ENCODE measurements at places on chromosomes 1 and 21.

GRCh38 chr1:198942466-198942865, 303.6 kb downstream of the PTPRC start:
- DNase-seq = no peak

DNA sequence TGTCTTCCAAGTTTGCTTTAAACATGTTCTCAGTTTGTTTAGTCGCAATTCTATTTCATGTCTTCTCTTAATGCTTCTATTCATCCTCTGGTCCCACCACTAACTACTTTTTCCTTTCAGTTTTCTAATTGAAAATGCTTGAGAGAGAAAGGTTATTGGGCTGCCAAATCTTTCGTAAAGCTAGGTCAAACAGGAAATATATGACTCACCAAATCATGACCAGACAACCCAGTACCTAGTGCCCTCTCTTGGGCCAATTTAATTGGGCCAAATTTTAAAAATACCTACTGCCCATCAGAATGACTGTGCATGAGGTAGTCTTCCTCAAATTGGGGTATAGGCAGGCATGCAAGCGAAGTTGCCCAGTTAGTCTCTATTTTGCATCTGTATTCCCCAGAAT, 295.4 kb upstream of the PBX1 start:
- no peak for DNase-seq

- no peak for DNase-seq
These were observed 170.3 kb downstream of the RGS7 start for GRCh38 chr1:241186716-241187115.

DNA sequence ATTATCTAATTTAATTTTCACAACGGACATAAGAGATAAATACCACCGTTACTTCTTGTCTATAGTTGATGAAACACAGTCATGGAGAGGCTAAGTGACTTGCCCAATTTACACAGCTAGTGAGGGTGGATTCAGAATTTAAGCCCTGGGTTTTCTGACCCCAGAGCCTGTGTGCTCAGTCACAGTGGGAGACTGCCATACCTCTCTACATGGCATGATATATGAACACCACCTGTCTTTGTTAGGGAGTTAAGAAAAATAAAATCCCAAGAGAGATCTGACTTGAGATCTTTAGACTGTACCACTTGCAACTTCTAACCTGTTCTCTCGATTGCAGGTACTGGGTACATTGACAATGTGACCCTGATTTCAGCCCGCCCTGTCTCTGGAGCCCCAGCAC, 40.3 kb downstream of the LAMC2 start:
- DNase-seq = no peak

- DNase-seq = no peak
These were observed 252.2 kb downstream of the SMYD3 start for GRCh38 chr1:246254854-246255253.

DNA sequence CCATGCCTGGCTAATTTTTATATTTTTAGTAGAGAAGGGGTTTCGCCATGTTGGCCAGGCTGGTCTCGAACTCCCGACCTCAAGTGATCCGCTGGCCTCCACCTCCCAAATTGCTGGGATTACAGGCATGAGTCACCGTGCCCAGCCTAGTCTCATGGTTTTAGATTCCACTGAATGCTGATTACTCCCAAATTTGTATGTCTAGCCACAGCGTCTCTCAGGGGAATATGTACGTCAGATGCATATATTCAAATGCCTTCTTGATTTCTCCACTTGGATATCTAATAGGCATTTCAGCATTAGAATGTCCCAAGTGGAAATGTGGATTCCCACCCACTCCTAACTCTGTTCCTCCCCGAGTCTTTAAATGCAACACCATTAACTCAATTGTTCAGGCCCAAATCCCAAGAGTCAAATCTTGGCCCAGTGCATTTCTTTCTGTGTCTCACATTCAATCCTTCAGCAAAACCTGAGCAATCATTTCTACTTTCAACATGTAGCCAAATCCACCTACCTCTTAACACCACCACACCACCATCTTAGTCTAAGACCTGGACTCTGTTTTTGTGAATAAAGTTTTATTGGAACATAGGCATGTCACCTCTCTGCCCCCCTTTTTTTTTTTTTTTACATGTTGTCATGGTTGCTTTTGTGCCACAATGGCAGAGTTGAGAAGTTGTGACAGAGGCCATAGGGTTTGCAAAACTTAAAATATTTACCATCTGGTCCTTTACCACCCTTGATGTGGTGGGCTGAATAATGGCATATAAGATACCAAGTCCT, 9.8 kb upstream of the CAMTA1 start:
- DNase-seq = no peak

DNA sequence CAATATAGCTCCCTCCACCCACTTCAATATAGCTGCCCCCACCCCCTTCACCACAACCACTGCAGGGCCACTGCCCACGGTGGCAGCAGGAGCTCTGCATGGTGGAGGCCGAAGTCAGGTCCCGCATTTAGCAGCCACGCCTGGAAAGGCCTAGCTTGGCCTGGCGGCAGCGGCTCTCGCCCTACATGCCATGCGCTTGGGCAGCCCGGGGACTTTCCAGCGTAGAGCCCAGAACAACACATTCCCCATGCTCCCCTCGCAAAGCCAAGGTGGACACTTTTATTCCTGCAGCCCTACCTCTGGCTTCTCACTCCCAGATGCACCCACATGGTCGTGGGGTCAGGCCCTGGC, 37.1 kb downstream of the LHX4 start:
- DNase-seq = no peak

DNA sequence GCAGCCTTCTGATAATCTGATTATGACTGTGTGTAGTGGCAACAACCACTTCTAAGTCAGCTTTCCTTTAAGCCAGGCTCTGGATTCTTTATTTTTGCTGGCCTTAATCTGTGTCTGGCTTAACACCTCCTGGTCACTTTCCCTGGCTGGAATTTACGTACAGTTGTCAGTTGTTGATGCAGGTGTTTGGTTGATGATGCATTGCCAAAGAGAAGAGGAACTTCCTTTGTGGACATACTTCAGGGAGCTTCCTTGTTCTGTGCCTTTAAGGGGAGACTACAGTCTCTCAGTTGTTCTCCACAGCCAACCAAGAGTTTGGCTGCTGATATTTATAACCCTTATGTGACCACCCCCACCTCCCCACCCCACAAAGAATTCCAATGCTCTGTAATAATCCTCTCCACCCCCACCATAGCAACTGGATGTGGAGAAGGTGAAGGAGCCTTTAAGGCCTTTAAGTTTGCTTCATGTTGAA, 96.0 kb upstream of the BMP8A start:
- no peak for DNase-seq

GRCh38 chr1:162131400-162132321, 62.2 kb downstream of the NOS1AP start:
- no peak for DNase-seq

- no peak for DNase-seq
These were observed 968 bp downstream of the CSMD2 start for GRCh38 chr1:34163792-34164731.

DNA sequence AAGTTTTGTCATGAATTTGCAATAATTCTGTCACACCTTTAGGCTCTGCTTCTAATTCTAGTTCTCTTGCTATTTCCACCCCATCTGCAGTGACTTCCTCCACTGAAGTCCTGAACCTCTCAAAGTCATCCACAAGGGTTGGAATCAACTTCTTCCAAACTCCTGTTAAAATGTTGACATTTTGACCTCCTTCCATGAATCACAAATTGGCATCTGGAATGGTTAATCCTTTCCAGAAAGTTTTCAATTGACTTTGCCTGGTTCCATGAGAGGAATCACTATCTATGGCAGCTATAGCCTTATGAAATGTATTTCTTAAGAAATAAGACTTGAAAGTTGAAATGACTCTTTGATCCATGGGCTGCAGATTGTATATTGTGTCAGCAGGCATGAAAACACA, 19.7 kb upstream of the SFT2D2 start:
- DNase-seq = no peak

- DNase-seq = no peak
These were observed 38.9 kb upstream of the ADARB1 start for GRCh38 chr21:45035477-45035848.

DNA sequence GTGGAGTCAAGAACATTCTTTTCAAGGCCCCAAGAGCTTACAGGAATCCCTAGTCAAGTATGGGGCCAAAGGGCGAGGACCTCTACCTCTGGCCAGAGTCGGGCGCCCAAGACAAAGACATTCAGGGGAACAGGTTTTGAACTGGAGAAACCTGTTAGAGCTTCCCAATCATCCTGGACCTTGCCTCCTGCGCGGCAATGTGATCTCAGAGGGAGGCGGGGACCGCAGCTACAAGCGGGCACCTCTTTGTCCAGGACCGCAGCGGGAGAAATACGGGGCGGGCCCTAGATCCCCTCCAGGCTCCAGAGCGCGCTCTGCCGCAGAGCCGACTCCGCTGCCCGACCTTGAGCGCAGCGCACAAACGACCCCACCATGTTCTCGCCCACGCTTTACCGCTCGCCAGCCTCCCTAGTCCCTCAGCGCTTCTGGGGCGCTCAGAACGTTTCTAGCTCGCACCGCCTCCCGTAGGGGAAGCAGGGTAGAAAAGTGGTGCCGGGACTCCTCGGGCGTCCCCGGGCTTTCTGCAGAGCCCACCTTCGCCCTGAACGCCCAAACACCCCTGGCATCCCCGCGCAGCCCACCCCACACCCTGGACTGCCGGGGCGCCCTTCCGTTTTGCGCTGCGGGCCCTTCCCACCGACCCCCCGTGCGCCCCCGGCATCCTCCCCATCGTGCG, 28.1 kb downstream of the RABIF start:
- DNase-seq = no peak

DNA sequence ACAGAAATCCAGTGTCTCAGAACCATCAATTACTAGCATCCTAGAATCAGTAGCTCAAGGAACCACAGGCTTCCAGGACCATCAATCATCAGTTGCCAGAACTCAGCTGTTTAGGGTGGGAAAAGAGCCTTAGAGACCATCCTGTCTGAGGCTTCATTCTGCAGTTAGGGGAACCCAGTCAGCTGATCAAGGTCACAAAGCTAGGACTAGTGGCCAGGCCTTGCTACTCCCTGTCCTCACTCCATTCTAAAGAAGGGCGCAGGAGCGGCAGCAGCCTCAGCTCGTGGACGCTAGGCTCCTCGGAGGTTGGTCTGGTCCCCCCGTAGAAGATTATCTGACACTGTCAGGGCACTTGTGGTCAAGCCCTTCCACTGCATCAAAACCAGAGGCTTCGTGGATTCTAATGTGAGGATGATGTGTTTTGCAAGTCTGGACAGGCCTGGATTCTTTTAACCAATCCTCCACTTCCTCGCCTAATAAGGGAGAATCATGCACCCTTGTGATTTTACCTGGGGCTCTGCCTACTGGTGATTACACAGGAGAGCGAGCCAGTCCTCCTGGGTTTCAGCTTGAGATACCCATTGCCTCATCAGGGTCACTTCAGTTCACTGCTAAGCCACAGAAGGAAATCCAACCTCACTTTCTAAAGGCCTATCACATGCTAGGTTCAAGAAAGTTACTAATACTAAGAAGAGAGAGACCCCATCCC, 41.7 kb upstream of the IFFO2 start:
- no peak for DNase-seq

DNA sequence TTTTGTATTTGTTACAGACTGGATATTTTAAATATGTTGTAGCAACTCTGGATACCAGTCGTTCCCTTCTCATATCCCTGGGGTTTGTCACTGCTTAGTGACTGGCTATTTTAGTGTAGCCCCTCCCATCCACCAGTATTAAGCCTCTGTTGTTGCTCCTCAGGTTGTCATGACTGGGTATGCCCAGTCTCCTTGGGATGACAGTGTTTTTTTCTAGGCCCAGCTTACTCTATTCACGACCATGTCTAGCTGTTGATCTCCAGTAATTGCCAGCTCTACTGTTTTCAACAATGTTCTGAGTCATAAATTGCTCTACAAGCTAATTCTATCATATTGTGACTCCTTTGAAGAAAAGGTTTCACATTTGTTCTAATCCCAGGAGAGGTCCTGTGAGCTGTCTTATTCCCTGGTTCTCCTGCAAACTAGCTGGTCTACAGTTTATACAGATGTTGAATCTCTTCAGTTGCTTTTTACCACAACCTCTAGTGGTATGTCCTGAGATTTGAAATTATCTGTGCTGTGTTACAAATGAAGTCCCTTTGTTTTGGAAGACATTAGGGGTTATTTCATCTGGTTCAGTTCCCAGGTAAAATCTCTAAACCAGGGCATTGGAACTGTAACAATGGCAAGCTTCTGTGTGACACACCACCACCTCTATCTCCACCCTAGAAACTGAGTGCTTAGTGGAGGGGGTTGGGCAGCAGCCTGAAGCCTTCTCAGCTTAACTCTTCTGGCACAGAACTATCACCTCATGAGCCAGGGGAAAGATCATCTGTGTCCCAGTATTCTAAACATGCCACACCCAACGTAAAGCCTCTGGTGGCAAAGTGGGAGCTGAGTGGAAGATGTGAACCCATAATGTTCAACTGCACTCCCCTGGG, 124.6 kb downstream of the TRIM33 start:
- no peak for DNase-seq

GRCh38 chr1:183033205-183033604, 10.0 kb downstream of the LAMC1 start:
- no peak for DNase-seq

DNA sequence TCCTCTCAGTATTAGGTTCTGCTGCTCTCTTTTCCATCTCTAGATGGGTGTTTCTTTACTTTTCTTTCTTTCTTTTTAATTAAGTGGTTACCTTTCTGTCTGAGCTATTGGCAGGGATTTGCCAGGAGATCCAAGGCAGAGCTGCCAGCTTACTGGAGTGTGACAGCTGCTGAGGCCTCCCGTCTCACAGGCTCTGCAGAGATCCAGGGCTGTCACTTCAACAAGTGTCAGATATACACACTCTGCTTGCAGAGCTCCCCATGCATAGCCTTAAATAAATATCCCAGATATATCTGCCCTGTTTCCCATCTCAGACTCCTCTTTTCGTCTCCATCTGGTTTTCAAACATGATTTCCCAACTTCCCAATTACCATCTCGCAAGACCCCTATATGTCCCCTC, 124.3 kb downstream of the NOS1AP start:
- no peak for DNase-seq

DNA sequence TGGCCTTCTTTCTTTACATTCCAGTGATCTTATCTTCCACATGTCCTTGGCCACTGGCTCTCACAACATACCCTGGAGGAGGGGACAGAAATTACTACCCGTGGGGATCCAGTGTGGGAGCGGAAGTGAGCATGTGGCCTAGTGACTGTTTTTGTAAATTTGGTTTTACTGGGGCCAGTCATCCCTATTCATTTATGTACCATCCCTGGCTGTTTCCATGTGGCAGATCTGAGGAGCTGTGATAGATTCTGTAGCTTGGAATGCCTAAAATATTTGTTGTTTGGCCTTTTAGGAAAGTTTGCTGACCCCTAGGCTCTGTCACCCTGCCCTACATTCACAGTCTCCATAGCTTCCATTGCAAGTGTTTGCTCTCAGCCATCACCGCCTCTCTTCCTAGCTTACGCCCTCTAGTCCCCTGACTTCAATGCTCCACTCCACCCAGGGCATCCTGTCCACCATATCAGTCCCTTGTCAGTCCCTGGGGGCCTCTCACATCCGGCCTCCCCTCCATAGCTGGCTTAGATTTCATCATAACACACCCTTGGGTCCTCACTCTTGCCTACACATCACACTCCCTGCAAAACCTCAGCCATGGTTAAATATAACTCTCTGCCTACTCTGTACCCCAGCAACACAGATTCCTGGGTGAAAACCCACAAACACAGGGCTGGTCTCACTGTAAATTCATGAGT, 25.8 kb downstream of the DHCR24 start:
- no peak for DNase-seq
